NCI-H1417 treated with DMSO at 0.1 percent for 48 hours (cell line): ENCODE measurements at places on chromosomes 6 and 20.

DNA sequence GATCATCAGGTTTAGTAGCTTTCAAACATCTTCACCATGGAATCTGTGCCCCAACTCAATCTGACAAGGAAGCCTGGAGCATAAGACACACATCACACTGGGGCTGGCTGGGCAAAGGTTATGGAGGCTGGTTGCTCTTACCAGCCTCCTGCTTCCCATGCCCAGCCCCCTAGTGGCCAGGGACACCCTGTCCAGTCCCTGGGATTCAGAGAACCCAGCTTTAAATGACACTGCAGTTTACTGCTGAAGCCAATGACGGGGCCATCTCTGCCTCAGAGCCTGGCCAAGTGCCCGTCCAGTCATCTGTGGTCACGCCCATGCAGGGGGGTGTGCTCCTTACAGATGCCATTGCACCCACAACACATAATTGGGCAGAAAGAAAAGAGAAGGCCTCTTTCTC is 272.9 kb downstream of the SMOC2 start:
- no peak for DNase-seq

- DNase-seq = no peak
Measured at GRCh38 chr6:157045831-157046454, 268.8 kb downstream of the ARID1B start.

- DNase-seq = no peak
Measured at GRCh38 chr6:25641940-25642666, 9.9 kb upstream of the SCGN start.

DNA sequence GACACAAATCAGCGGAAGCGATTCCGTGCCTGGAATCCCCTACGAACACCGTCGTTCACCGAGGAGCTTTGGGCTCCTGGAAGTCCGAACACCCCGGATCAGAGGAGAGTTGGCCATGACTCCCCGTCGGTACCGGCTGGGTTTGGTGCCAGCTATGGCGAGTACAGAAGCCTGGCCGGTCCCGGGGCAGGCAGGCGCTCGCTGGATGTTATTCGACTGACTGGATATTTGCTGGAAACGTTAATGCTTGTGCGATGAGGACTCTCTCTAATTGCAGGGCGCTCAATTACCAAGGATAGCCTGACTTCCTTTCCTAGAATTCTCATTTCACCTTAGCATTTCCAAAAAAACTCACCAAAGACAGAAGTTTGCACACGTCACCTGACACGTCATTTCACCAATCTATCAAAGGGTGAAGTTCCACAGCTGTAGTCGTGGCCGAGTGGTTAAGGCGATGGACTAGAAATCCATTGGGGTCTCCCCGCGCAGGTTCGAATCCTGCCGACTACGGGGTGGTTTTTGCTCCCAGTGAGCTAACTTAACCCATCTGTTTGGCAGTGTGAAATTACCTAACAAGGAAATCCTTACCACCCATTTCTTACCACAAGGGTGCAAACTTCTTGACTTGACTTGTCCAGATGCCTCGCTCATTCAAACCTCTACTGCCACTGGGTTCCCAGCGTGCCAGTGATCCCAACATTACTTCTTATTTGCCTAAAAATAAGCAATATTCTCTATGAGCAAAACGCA is 22.7 kb upstream of the ZNF184 start:
- no peak for DNase-seq

DNA sequence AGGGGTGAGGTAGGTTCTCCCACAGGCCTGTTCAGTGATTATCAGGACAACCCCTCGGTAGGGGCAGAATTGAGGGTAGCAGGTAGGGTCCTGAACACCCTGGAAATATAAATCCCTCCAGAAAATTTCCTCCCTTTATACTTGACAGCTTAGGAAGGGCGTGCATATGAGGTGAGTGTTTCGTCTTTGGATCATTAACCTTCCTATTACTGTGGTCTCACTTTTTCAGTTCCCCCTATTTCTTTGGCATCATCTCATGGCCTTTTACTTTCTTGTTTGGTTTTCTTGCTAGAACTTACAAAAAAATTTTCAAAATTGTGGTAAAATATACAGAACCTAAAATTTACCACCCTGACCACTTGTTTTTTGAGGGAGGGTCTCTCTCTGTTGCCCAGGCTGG is 18.7 kb upstream of the EPB41L1 start:
- no peak for DNase-seq

GRCh38 chr6:138847884-138848283 is 52.0 kb downstream of the ECT2L start:
- no peak for DNase-seq

- DNase-seq = no peak
Measured at GRCh38 chr6:34234667-34235306, 1.9 kb upstream of the HMGA1 start.

- DNase-seq = no peak
Measured at GRCh38 chr6:1698527-1698926, 88.8 kb downstream of the FOXC1 start.

GRCh38 chr6:137659871-137660270 is 165.7 kb upstream of the OLIG3 start:
- no peak for DNase-seq

DNA sequence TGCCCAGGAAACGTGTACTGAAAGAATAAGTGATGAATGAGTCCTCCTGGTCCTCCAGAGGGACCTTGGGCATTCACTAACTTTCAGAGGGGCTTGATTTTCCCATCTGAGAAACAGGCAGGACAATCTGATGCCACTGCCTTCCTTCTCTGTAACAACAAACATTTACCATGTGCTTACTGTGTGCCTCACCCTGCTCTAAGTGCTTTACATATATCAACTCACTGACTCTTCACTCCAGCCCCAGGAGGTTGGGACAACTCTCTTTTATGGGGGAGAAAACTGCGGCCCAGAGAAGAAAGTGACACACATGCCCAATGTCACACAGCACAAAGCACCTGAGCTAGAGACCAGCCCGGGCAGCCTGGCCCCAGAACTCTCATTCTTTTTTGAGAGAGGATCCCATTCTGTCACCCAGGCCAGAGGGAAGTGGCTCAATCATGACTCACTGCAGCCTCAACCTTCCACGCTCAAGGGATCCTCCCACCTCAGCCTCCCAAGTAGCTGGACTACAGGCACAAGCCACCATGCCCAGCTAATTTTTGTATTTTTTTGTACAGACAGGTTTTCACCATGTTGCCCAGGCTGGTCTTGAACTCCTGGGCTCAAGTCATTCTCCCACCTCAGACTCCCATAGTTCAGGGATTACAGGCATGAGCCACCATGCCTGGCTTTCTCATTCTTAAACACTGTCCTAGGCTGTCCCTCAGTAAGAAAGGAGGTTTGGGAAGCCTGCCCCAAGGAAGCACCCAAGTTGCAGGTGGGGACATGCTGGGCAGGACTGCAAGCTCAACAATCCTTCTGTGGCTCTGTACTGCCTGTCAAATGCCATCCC is 38.0 kb downstream of the NOL4L start:
- no peak for DNase-seq

- no peak for DNase-seq
Measured at GRCh38 chr6:17869010-17869752, 118.3 kb downstream of the KIF13A start.

GRCh38 chr6:150546457-150546856 is 53.2 kb upstream of the PLEKHG1 start:
- DNase-seq = no peak

DNA sequence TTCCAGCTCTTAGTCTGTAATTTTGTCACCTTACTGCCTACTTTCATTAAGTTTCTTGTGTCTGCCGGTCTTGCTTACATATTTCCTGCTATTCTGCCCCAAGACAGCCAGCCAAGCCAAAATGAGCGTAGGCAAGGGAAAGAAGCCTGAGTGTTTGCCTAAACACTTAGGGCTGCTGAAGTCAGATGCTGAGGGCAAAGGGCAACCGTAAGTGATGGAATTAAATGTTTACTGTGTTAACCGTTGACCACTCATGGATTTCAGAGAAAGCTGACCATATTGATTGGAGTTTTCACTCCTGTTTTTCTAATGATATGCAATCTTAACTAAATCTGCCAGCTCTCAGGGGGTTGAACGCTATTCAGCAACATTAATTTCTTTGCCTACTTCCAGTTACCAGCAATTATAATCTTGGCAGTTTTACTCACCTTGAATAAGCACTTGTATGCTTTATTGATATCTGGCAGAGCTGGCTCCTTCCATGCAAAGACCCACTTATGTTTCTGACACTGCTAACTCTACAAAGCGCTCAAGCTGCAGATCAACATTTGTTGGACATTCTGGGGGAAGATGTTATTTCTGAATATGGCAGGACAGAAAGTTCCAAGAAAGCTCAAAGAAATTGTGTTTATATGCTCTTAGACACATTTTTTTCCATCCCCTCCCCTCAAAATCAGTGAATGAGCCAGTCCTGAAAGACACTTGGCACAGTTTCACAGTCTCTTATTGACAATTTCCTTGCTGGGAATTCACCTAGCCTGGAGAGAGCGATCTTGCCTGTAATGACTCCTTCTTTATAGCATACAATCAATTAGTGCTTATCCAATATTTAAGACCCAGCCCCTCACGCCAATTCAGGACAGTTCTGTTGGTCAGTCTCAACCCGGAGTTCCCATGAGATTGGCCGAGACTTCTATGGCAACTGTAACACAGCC is 183.8 kb downstream of the PLCB1 start:
- no peak for DNase-seq

DNA sequence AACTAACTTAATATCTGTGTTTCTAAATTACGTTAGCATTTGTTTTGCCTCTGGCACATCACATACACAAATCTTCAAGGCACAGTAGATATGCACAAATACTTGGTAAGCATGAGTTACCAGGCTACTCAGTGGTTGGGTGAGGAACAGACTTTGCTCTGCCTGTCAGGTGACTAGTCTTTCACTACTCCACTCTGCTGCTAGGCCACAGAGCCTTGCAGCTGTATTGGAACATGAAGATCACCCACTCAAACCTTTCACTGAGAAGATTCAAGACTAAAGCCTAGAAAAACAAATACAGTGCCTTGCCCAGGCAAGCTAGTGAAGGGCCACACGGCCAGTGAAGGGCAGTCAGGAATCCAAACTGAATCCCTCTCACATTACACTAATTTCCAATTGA is 47.0 kb downstream of the DTNBP1 start:
- DNase-seq = no peak

DNA sequence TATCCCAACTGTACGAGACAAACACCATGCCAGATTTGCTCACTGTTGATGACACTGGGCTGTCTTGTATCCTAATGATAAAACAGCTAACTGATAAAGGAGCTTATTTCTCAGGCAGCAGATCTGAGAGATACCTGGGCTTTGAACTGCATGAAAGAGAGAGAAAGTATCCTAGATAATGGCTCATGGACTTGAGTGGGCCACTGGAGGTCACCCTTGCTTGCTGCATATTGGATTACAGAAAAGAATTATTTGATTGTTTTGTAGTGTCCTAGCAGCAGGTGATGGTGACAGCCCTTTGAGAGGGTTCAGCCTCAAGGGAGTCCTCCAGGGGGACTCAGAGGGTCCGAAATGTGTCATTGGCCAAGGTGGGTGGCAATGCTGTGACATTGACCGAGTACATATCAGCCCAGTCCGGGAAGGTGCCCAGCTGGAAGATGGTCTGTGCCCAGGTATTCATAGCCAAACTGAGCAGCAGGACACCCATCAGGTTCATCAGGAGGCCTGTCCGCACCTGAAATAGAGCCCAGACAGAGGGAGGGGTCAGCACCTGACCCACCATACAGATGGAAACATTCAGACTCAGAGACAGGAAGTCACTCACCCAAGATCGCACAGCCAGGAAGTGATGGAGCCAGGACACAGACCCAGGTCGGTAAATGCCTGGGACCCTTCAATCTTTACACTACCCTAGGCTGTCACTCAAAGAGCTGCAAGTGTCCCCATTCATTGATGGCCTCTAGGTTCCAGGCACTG is 9.4 kb upstream of the OCSTAMP start:
- no peak for DNase-seq

DNA sequence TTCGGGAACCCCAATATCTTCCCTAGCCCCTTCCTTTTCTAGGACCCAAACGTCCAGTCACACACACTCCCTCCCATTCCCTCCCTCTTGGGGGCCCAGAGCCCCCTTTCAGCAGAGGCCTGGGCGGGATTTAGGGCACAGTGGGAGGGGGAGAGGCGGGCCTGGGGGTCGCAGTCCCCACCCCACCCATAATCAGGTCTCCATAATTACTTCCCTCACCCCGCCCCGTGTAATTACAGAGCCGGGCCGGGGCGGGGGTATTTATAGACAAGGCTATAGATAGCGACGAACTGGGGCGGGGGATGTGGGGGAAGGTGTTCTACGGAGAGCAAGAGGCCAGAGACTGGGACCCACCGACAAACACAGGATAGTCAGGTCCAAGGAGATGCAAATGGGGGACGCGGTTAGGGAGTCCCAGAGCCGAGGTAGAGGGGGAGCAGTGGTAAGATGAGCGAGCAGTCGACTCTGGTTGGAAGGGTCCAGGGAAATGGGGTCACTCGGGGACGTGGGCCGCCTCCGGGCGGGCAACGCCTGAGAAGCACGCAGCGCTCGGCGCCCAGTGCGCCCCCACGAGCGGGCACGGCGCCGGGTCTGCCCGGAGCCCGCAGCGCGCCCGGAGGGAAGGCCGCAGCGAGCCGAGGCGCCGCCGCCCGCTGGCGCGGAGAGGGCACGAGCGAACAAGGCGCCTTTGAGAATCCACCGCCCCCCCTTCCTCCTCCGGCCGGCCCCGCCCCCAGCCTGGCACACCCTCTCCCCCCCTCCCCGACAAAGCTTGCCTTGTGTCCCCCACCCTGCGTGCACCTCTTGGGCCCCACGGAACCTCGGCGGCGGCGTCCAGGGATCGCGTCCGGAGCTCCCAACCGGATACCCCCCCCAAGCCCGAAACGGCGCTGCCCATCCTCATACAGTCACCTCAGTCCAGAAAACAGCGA is 670 bp upstream of the COL11A2 start:
- no peak for DNase-seq

DNA sequence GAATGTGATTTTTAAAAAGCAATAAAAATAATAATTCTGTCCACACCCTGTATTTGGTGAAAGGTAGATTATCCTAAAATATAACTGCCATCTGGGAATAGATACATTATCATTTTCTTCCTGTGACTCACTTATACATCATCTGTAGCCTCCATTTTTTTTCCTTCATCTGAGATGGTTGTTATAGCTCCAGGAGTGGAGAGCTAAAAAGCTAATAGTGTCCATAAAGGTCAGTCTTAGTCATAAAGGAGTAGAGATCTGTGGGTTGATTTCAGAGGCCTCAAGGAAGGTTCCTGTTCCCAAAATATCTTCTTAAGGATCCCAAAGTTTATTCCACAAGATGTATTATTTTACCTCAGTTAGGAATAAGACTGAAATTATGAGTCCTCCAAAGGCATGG is 41.1 kb downstream of the FBXO5 start:
- DNase-seq = no peak

DNA sequence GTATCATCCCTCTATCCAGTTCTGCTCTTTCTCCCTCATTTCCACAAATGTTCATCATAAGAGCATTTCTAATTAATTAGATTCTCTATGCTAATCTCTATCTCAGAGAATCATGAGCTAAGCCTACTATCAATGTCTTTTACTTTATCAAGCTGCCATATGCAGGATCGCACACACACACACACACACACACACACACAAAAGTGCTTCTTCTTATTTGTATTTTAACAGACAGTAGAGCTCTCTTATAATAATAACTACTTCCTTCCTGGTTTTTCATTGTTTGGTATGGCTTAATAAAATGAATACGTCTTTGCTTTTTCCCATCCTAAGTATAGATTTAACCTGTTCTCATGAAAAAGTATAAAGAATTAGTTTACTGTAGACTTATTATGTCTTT is 170.2 kb downstream of the HAO1 start:
- peak; percentile 73 for DNase-seq

GRCh38 chr6:33187809-33188208 is 4.5 kb downstream of the COL11A2 start:
- no peak for DNase-seq

- no peak for DNase-seq
Measured at GRCh38 chr6:2582268-2582667, 168.5 kb downstream of the MYLK4 start.

- DNase-seq = no peak
Measured at GRCh38 chr6:160355001-160355400, 6.8 kb downstream of the SLC22A3 start.
